ENCODE measurements at places on chromosomes 4 and X.

- no peak for DNase-seq
Observed at GRCh38 chrX:127459790-127460189, 592.4 kb downstream of the ACTRT1 start.

DNA sequence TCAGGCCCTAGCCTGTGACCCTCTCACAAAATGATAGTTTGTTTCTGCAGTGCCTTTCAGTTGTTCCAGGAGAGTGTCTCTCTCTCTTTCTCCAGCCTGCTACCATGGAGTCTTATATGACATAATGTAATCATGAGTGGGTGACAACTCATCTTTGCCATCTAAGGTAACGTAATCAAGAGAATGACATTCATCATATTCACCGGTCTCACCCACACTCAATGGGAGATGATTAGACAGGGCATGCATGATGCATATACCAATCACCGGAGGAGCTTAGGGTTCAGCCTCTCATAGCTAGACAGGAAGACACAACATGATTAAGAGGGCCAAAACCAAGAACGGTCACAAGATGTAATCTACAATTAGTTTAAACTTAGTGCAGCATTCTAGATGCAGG, 97.1 kb upstream of the FAM9B start:
- no peak for DNase-seq

GRCh38 chrX:47358387-47359065, 11.9 kb upstream of the ZNF157 start:
- peak; percentile 57 for DNase-seq

DNA sequence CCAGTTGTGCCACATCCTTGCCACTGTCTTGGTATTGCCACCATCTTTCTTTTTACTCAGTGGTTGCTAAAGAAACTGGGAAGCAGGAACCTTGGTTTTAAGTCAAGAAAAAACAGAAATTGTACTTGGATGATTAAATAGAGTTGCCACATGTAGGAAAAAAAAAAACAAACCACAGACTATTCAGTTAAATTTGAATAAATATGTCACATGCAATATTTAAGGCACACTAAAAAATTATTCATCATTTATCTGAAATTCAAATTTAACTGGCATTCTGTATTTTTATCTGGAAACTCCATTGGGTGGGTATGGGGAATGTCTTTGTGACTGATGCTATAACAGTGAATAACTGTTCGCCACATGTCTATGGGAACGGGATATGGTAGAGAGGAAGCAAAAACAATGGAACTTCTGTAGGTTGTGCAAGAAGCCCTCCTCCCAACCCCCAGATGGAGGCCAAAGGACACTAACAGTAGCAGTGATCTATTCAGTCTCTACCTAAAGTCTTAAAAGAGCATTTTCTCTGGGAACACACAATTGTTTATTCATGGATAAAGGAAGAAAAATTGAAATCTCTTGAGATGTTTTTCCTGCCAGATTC, 57.0 kb upstream of the PLAC8 start:
- DNase-seq = no peak

- no peak for DNase-seq
Observed at GRCh38 chr4:179509489-179509888, 2067.3 kb upstream of the AGA start.

GRCh38 chr4:114005569-114006442, 26.4 kb upstream of the ARSJ start:
- DNase-seq = peak; percentile 9

DNA sequence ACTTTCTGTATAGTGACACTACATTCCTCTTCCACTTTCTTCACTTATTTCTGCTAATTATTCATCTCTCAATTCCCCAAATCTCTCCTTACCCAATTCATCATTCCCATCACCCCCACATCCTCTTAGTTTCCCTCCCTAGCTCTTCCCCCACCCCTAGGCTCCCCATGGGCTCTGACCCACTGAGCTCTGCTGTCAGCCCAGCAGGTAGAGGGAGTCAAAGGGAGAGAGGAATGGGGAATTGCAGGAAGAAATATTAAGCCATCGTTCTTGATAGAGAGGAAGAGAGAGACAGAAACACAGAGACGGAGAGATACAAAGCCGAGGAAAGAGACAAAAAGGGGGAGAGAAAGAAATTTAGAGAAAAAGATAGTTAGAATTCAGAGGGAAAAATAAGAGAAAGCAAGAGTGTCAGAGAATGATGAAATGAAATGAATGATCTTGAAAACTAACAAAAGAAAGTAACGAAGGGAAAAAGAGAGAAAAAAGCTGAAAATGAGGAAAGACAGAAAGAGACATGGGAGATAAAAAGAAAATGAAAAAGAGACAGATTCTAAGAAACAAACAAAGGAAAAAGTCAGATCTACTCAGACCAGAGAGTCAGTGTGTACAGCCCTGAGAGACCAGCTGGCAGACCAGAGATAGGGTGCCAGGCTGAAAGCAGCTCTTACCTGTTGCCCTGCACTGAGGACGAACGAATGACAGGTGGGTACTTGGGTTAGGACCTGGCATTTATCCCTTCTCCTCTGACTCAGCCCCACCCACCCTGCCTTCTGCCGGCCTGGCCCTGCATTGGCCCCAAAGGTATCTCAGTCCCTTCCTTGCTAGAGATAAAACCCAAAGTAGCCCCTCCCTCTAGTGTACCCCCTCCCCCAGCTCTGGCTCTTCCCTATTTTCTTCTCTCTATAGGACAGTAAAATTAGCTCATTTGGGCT, at the start of gene ALAS2:
ALAS2 (minus strand) TSS at position 707 of the 935 bp plus-strand sequence. CDS start 4,977 bp downstream, outside the sequence.
- no peak for DNase-seq

DNA sequence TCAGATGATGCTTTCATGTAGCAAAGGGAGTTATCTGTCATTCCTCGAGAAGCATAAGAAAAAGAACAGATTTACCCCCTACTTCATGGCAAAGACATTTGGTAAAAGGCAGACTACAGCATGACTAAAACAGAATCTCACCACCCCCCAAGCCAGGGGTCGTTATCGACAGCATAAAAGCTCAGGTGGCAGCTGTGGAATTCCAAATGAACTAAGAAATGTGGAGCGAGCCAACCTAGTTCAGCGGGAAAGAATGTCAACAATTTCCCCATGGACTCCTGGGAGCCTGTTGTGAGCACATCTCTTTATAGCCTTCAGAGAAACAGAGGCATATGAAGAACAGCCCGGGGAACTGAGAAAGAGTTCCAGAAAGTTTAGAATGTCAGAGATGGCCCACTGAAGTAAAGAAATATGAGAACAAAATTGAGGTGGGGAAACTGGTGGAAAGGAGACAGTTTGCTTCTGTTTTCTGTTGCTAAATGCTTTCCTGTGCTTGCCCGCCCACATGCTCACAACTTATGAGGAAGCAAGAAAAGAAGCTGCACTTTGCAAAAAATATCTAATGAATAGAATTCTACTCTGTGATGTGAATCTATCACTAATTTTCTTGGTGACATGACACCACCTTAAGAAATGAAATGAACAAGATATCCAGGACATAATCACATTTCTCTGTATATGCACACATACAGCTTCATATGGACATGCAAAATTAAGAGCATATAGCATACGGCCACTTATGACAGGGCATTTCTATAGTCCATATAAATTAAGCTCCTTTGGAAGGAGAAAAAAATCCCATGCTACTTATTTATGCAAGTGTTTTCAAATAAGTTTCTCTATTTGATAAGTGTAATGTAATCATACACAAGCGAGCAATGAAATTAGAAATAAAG, 135.3 kb upstream of the MID1 start:
- no peak for DNase-seq

GRCh38 chr4:181858741-181859140, 384.5 kb upstream of the TENM3 start:
- DNase-seq = no peak

GRCh38 chrX:137198040-137198439, 164.2 kb upstream of the GPR101 start:
- no peak for DNase-seq

DNA sequence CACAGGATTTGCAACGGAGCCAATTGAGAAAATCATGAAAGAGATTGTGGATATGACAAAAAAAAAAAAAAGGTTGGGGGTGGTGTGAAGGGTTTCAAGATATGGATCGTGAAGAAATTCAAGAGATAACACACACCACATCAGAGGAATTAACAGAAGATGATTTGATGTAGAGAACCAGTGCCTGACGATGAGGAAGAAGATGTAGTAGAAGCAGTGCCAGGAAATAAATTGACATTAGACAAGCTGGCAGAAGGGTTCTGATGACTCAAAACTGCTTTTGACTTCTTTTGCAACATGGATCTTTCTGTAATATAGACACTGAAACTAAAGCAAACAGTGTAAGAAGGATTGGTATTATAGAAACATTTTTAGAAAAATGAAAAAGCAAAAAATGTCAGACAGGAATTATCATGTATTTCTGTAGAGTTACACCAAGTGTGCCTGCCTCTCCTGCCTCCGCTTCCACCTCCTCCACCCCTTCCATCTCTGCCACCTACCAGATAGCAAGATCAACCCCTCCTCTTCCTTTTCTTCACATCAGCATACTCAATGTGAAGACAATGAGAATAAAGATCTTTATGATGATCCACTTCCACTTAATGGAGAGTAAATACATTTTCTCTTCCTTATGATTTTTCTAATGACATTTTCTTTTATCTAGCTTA, 127.5 kb upstream of the OTUD4 start:
- DNase-seq = no peak

- DNase-seq = no peak
Observed at GRCh38 chr4:147822128-147822527, 90.2 kb downstream of the ARHGAP10 start.

DNA sequence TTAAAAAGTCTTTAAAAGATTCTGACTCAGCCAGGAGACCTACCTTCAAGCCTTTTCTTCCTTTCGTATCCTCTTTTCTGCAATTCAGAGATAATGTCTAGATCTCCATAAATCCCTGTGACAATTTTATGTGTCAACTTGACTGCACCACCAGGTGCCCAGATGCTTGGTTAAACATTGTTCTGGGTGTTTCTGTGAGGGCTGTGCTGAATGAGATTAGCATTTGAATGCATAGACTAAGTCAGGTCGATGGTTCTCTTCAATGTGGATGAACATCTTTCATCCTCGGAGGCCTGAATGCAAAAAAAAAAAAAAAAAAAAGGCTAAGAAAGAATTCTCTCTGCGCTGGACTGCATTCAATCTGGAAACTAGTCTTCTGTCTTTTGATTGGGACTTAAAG, 1082.7 kb downstream of the NLGN4X start:
- DNase-seq = no peak

DNA sequence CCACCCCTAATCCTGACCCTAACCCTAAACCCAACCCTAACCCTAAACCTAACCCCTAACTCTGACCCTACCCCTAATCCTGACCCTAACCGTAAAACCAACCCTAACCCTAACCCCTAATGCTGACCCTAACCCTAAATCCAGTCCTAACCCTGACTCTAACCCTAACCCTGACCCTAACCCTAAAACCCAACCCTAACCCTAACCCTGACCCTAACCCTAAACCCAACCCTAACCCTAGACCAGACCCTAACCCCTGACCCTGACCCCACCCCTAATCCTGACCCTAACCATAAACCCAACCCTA, 708 bp upstream of the PCGF3 start:
- no peak for DNase-seq

DNA sequence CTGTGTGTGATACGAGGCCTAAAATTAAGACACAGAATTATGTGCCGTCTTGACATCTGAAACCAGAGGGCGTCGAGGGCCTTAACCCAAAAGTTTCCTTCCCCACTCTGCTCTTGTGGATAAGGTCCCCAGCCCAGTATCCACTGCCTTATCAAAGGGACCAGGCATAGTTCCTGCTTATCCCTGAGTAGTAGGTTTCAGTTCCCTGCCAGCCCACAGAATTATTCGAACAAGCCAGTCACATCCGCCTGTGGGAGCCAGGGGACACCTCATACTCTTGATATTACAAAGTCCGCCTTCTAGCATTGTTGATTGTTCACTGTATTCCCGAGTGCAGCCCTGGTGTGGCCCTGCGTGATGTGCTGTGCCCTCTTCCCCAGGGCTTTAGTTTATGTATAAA, 5.4 kb upstream of the MMRN1 start:
- no peak for DNase-seq

GRCh38 chrX:45762699-45763647, 562.3 kb upstream of the DIPK2B start:
- DNase-seq = no peak

DNA sequence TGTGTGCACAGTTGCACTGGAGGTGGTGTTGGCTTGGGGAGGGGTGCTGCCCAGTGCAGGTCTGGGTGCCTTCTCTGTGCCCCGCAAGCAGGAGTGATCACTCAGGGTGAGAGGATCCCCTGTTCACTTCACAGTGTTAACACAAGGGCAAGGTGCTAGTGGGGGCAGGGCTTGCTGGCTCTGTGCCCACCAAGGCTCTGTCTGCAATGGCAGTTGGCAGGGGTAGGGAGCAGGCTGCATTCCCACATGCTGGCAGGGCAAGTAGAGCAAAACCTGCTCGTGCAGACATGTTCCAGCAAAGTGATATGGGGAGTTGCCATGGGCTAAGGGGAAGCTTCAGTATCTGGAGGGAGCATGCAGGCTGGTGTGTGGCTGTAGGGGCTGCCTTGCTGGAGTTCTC, 428.0 kb downstream of the ZNF674 start:
- no peak for DNase-seq

All from CD4-positive, alpha-beta T cell treated with Interleukin-6 at 100 ng/mL for 8 hours (primary cell).